ENCODE measurements at places on chromosomes 6 and 20.

DNA sequence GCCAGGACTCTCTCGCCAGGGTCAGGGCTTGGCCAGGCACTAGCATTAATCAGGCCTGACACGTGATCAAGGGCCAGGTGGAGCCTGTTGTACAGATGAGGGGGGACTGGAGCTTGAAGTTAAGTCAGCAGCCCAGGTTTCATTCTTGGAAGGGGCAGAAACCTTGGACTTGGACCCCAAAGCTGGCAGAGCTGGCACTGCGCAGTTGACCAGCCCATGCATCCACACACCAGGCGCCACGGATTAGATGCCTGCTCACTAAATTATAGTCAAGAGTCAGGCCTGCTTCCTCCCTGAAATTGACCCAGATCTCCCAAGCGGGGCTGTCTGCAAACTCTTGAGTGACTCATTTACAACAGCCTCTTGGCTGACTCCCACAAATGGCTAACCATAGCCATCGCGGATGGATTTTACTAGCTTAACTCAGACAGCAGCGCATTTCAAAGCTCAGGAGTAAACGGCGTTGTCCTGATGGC lies 4.1 kb upstream of the TAF4 start:
- peak; percentile 67 for DNase-seq

- DNase-seq, result no peak
Observed at GRCh38 chr20:10578607-10579006, 95.2 kb downstream of the JAG1 start.

- DNase-seq, result no peak
Observed at GRCh38 chr6:118621799-118622470, 29.5 kb downstream of the CEP85L start.

- DNase-seq, result no peak
Observed at GRCh38 chr6:15751721-15752350, 89.0 kb upstream of the DTNBP1 start.

DNA sequence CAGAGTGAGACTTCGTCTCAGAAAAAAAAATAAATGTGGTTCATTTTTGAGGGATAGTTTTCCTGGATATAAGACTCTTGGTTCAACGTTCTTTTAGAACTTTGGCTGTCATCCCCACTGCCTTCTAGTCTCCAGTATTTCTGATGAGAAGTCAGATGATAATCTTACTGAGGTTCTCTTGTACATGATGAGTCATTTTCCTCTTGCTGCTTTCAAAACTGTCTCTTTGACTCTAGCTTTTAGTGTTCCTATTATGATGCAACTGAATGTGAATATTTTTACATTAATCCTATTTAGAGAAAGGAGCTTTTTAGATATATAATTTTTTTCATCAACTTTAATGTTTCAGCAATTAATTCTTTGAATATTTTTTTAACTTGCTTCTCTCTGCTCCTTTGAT lies 46.0 kb upstream of the OR14J1 start:
- peak; percentile 11 for DNase-seq

GRCh38 chr6:105067329-105067728 lies 110.4 kb downstream of the LIN28B start:
- DNase-seq, result no peak

DNA sequence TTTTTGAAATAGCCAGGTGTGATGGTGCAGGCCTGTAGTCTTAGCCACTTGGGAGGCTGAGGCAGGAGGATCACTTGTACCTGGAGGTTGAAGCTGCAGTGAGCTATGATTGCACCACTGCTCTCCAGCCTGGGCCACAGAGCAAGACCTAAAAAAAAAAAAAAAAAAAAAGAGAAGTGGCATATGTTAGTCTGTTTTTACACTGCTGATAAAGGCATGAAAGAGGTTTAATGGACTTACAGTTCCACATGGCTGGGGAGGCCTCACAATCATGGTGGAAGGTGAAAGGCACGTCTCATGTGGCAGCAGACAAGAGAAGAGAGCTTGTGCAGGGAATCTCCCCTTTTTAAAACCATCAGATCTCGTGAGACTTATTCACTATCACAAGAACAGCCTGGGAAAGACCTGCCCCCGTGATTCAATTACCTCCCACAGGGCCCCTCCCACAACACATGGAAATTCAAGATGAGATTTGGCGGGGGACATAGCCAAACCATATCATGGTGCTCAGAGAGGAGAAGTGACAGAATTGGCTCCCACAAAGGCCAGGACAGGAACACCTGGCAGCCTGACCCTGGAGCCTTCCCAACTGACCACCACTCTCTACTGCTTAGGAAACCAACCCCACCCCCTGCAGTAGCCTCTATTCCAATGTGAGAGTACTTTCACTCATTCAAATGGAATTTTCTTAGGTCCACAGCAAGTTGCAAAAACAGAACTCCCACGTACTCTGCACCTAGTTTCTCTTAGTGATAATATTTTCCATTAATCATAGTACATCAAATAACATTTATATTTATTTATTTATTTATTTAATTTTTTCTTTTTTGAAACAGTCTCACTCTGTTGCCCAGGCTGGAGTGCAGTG lies 29.8 kb downstream of the ARHGAP40 start:
- DNase-seq, result no peak

- DNase-seq, result no peak
Observed at GRCh38 chr6:78623554-78623953, 243.8 kb upstream of the IRAK1BP1 start.

DNA sequence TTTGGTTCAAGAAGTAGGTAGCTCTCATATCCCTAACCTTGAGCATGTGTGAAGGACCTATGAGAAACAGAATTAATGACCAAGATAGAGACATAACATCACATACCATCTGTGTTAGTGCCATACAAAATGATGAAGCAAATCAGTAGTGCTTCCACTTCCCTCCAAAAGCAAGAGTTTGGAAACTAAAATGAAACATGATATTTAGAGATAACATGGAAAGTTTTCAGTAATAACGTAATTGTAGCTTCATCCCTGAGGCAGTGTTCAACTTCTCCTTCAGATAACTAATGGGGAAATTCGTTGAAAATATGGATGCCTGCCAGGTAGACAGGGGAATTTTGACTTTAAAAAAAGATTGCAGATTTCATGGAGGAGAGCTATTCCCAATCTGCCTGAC lies 248.4 kb upstream of the IRAK1BP1 start:
- DNase-seq, result no peak

GRCh38 chr20:45507011-45507820 lies 8.2 kb downstream of the SPINT3 start:
- DNase-seq, result no peak

DNA sequence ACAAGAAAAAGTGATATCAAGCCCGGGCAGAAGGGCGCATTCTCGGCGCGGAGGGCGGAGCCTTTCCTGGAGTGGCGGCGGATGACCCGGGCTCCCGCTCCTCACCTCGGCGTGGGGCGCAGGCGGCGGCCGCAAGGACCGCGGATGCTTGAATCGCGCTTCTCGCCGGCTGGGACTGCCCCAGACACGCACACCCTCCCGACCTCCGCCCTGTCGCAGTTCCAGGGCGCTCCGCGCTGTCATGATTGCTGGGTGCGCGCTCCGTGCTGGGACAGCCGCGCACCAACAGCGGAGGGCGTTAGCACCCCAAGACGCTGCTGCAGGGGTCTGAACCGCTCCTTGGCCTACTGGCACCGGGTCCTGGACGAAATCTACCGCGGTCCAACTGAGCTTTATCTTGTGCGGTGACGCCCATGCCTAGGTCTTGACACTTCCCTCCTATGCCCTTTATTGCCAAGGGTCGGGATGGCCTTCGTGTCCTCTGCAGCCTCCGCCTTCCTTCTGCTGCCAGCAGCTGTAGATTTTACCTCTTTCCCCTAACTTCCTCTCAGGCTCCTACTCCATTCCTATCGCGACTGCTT lies 43.3 kb downstream of the IRAK1BP1 start:
- no peak for DNase-seq

GRCh38 chr20:16761305-16761829 lies 13.2 kb downstream of the OTOR start:
- peak; percentile 77 for DNase-seq

- DNase-seq, result no peak
Observed at GRCh38 chr6:169238766-169239165, 14.9 kb downstream of the THBS2 start.

GRCh38 chr6:159979136-159979874 lies 10.4 kb downstream of the IGF2R start:
- DNase-seq, result peak; percentile 98

GRCh38 chr6:99416226-99416625 lies 8.9 kb downstream of the PNISR start:
- DNase-seq, result no peak

GRCh38 chr6:44787254-44787834 lies 399.8 kb downstream of the CDC5L start:
- DNase-seq, result no peak

- no peak for DNase-seq
Observed at GRCh38 chr20:45248609-45249008, 5.8 kb downstream of the SLPI start.

GRCh38 chr20:22974354-22974753 lies 60.8 kb upstream of the SSTR4 start:
- DNase-seq, result peak; percentile 45

DNA sequence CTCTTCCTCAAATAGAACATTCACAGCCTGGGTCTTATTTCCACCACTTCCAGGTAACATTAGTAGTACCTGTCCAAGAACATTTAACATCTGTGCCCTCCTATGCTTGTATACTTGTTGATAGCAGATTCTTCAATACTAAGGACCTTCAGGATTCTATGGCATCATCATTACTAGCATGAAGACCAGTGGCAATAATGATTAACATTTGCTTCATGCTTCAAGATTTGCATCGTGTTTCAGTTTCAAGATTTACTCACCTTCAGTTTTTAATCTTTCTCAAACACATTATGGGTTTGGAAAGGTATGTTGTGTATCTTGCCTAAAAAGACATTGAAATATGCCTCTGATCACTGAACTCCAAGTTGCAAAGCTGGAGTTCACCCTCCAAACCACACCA lies 412.8 kb upstream of the NRSN1 start:
- no peak for DNase-seq

DNA sequence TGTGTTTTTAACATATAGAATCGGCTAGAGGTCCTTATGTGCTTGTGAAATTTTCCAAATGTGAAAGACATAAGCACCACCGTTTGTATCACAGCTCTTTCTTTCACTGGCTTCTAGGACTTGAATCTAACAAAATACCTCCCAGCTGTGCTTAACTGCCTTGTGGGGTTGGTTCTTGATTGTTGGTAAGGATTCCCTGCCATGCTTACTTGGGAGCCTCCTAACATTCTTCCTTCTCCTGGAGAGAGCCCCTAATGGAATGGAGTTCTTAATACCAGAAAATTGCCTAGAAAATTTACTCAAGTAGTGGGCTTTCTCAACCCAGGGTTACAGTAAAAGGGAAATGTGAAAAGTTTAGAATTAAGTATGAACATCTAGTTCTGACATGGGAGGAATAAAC lies 121.2 kb downstream of the COL19A1 start:
- DNase-seq, result no peak

DNA sequence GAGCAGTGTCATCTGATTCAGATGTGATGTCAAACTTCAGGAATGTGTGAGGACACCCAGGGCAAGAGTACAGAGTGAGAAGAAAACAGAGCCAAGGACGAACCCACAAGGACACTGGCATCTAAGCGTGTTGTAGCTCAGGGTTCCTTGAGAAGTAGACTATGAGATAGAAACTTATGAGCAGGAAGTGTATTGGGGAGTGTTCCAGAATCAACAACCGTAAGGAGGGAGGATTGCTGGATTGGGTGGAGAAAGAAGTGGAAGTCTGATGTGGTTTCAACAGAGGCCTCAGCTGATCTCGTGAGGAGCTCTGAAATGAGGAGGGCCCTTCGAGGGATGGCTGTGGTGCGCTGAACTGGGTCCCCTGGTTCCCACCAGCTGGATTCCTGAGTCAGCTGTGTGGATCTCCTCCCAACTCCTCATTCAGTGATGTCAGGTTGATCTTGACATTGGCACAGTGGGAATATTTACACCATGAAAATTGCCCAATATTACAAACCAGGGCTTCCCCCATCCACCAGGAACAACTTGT lies 25.7 kb upstream of the IGF2R start:
- no peak for DNase-seq

GRCh38 chr20:39019805-39020325 lies 57.7 kb downstream of the DHX35 start:
- no peak for DNase-seq

DNA sequence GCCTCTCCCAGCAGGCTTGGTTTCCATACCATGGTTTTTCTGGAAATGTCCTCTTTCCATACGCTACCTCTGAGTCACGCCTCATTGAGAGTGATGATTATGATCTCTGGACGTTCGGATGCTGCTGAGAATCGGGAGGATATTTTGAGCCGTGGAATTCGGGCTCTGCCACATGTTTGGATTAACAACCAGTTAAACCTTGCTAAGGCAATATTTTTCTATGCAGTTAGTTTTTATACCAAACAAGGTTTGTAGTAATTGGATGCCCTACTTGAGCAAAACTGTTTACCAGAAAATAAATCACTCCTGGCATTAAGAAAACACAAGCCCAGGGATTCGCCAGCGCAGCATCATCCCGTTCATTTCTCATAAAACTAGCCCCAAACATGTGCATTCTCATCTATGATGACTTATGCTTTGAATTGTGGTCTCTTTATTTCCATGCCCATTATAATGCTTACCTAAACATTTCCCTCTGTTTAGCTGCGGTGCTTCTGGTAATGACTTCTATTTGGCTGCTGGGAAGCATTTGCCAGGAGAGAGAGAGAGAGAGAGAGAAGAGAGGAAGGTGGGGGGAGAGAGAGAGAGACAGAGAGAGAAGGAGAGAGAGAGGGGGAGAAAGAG lies 198.9 kb downstream of the CLIC5 start:
- DNase-seq, result no peak

DNA sequence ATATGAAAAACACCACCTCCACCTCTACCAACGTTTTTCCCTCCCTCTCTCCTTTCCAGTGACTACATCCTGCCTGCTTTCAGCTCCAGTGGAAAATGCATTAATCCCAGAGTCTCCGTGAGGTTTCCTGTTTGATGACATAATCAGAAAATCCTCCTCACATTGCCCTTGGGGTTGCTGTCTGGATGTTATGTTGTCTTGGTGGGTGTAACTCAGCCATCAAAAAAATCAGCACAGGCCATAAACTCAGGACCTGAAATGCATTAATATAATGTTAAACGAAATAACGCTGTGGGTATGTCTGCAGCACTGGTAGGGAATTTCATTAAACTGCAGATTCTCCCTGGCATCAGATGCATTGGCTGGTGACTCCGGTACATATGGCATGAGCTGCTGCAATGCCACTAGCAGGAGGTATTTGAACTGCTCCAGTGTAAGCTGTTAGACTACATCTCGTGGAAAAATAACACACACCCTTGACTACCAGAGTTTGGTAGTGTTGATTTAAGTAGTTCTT lies 297.8 kb downstream of the PRL start:
- no peak for DNase-seq

- DNase-seq, result no peak
Observed at GRCh38 chr6:19004176-19004575, 617.0 kb downstream of the RNF144B start.

DNA sequence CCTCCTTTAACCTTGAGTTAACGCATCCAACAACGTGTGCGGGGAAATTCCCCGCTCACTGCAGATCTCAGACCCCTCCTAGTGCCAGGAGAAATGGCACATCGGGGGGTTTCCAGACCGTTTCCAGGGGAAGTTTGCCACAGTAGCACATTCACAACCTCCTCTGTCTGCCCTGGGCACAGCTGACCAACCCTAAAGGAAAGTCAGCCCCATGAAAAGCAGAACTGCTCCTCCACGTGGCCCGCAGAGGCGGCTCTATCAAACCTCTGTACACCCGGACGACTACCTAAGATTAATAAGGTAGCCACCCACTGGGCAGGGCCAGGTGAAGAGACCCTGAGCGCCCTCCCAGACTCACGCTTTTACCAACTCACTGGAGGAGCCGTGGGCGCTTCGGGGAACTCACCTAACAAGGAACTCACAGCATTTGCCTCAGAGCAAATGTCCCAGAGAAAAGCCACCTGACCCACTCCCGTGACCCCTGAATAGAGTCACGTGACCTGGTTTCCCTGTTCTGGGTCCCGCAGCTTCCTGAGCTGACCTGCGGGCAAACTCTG lies 93.1 kb downstream of the PRND start:
- DNase-seq, result peak; percentile 88
